Left cardiac atrium (tissue), 4 donors: ENCODE measurements at places on chromosomes 16 and 17. TPM values are rescaled to one million over a fixed set of nuclear protein-coding genes. Genes with fewer than 3 reads are reported as not detected.

The ABCA6 gene
- 30.6 TPM for total RNA-seq

GRCh38 chr17:12637745-12638651 is 27.7 kb upstream of the MYOCD start:
- no peak for DNase-seq

DNA sequence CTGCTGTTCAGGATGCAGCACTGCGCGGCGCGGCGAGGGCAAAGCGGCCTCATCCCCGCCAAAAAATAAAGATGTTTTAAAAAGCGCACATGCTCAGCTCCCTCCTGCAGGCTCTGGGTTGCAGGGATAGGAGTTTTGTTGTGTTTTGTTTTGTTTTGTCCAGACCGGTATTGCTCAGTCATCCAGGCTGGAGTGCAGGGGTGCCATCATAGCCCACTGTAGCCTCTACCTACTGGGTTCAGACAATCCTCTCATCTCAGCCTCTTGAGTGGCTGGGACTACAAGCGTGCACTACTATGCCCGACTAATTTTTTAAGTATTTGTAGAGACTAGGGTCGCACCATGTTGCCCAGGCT is 636 bp downstream of the WWOX start:
- DNase-seq: no peak

GRCh38 chr17:42744806-42745617 is at the start of gene EZH1:
Gene EZH1 (minus strand): TSS chr17:42745040. CDS start chr17:42728941, 16,099 bp downstream.
- peak; percentile 90 for DNase-seq

GRCh38 chr17:8785547-8786413 is 13.4 kb downstream of the MFSD6L start:
- DNase-seq: peak; percentile 79

The TNS4 gene
- not detected for total RNA-seq

The EVI2A gene
- total RNA-seq: 5.9 TPM

GRCh38 chr17:32713081-32713480 is 163.8 kb downstream of the MYO1D start:
- no peak for DNase-seq

The MYH13 gene
- total RNA-seq: not detected

DNA sequence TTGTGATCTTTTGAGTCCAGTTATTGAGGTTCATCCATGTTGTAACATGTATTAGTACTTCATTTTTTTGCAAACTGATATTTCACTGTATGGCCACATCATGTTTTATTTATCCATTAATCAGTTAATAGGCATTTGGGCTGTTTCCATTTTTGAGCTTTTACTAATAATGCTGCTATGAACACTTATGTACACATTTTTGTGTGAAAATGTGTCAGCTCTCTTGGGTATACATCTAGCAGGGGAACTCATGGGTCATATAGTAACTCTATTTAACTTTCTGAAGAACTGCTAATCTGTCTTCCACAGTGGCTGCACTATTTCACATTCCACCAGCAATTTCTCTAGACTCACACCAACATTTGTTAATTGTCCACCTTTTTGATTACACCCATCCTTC is 82.0 kb downstream of the GLG1 start:
- DNase-seq: no peak

DNA sequence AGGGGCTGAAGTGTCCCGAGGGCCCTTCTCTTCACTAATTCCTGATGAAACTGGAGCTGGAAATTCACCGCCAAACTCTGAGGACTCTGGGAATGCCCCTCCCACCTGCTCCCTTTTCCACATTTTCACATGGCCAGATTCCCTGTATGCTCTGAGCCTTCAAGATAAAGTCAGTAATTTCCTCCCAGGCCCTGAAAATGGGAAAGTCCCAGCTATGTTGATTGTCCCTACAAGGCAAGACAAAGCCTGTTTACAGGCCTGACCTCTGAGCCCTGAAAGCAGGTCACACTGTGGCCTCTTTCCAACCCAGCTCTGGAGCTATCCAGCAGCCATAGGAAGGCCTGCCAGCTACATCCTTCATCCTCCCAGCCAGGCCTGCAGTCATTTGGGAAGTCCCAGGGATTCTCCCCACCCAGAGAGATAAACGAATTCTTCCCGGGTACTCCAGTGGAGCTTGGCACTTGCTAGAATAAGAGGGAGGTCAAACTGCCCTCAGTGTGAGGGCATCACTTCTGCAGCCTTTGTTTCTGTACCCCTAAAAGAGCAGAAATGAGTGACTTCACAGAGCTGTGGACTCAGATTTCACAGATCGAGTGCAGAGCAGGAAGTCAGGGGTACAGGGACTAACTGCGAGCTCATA is 19.6 kb upstream of the CCL2 start:
- DNase-seq: peak; percentile 80

GRCh38 chr17:75033346-75034235 is 13.2 kb downstream of the ATP5PD start:
- DNase-seq: peak; percentile 88

The CCDC200 gene
- not detected for total RNA-seq

- DNase-seq: no peak
These were observed 27.6 kb downstream of the SLC38A10 start for GRCh38 chr17:81267390-81268067.

DNA sequence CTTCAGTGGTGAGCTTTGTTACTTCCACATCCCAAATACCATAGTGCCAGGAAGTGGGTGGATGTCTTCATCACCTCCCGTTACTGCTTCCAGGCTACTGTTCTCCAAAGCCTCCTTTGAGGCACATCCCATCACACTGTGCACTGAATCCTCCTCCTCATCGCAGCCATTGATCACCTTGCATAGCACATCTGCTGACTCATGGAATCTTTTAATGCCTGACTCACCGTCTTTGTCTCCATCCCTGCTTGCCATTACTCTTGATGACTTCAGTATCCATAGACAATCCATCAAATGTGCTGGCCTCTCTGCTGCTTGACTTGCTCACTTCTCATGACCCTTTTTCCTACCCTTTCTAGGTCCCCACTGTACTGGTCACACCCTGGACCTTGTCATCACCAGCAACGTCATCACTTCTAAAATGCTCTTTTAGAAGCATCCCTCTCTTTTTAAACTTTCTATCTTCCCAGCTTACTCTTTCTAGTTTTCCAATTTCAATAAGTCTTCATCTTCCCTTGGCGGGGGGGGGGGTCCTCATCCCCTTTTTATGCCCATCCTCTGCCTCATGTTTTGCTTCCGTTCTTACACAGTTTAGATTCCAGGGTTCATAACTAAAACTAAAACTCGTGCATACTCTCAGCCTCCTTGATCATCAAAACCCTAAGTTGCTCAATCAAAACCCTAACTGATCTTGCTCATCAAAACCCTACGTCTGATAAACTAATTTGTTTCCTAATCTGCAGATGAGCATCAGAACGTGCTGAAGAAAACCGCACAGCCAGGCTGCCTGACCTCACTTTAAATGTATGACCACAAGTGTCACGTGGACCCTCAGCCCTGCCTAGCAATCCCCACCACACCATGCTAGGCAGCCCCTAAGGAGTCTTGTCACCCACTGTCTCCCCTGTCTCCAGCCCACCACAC is 289.7 kb upstream of the ZFHX3 start:
- no peak for DNase-seq

- DNase-seq: no peak
These were observed 67.2 kb upstream of the CIBAR2 start for GRCh38 chr16:85179344-85180046.

GRCh38 chr16:66081775-66082366 is 284.6 kb upstream of the CDH5 start:
- no peak for DNase-seq

The BCAR1 gene
- total RNA-seq: 46.5 TPM
